ENCODE measurements at places on chromosomes 3 and 15.

GRCh38 chr15:76904461-76905012, 603 bp downstream of the SCAPER start:
- DNase-seq, result no peak

- no peak for DNase-seq
These were observed 185.8 kb upstream of the TTC14 start for GRCh38 chr3:180416111-180416594.

DNA sequence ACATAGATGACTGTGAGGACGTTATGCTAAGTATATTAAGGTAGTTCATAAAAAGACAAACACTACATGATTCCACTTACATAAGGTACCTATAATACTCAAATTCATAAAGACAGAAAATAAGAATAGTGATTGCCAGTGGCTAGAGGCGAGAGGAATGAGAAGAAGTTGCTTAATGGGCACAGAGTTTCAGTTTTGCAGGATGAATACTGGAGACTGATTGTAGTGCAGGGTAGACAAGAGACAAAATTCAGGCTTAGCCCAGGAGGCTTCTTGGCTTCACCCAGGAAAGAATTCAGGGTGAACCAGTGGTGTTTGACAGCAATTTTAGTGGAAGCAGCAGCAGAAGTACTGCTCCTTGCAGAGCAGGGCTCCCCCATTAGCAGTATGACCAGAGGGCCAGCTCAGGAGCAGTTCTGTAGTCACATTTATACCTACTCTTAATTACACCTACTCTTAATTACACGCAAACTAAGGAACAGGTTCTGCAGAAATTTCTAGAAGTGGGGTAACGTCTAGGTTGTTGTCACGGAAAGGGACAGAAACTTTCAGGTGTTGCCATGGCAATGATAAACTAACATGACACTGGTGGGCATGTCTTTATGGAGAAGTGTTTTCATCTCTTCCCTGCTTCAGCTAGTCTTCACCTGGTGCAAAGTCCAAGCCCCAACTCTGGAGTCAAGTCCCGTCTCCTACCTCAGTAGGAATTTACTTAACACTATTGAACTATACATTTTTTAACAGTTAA, 55.2 kb downstream of the TBL1XR1 start:
- DNase-seq, result no peak

- DNase-seq, result no peak
These were observed 181.8 kb downstream of the OXSM start for GRCh38 chr3:25971736-25972135.

DNA sequence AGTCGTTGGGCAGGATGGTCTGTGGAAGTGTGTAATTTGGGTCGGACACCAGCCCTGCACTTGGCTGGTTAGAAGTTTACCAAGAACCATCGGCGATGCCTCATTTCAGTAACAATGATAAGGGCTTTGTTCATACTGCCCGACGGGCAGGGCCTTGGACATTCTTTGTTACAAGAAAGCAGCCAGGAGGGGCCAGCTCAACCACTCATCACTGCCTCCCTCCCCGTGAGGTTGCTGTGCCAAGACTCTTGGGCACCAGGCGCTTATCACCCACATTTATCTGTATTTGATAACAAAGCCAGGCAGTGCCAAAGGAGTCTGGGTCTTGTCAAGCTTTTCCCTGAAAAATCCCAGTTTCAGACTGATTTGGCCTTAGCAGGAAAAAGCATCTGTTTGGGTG, 235.0 kb downstream of the ADAMTS17 start:
- no peak for DNase-seq

DNA sequence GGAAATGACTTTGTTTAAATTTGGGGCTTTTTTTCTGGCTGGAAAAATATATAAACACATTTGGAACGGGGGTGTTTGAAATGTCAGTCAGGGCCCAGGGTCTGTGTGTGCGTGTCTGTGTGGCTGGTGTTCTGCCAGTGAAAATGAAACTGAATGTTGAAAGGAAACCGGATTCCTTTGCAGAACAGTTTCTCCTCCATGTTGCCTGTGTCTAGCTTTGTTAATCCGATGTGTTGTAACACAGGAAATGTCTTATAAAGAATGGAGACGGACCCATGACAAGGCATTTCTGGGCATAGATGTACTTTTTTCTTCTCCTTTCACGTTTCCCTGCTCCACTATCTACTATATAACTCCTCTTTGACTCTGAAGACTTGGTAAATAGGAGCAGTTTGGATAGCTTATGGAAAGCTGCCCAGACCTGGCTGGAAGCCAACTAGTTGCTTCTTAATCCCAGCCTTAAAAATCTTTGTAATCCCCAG, 2.8 kb downstream of the SQOR start:
- no peak for DNase-seq

GRCh38 chr3:28718074-28718849, 369.6 kb upstream of the AZI2 start:
- DNase-seq, result no peak

DNA sequence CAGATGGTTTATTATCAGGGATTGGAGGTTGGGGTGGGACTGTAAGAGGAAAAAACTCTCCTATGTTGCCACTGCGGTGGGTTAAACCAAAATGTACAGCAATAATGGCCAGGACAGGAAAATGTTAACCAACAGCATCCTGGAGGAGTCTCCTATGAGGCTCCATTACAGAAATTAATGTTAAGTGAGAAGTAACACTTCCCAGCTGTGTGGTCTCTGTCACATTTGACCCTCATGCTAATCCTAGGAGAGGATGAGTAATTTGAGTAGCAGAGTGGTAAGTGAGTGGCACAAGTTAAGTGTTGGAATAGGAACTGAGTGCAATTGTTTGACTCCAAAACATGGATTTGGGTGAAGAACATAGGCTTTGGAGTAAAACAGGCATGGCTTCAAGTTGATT, 39.0 kb downstream of the ARHGEF3 start:
- no peak for DNase-seq

DNA sequence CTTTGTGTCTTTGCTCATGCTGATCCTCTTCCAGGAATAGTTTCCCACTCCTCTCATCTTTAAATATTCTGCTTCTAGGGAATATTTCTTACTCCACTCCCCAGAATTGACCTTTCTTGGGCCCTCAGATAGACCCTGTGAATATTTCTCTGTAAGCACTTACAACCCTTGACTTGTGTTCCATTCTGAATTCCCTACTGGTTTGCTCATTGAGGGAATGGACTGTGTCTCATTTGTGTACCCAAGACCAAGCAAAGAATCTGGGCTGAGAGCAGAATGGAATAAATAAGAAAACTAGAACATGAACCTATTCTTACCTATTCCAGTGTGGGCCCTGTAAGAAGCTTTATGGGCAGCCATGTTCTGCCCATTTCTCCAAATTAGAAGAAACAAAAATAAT, 72.7 kb upstream of the TSPAN3 start:
- DNase-seq, result no peak

- peak; percentile 48 for DNase-seq
These were observed 88.6 kb upstream of the ZNF280D start for GRCh38 chr15:56821721-56822425.

GRCh38 chr15:56528136-56528535, 63.2 kb upstream of the MNS1 start:
- DNase-seq, result no peak

DNA sequence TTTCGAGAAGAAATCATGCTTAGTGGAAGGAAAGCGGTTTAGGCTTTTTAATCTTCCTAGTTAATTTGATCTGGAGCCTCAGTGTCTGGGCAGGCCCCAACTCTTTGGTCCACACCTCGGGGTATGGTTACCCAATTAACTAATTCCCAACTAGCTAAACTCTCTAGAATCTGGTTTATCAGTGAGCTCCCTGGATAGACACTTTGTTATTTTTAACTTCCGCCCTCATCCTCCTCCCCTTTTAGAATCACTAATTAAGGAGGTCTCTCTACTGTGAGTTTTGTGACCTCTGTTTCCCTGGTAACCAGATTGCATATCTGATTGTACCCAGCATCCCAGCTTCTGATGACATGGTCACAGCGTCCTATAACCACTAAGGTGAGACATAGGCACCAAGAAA, 112.2 kb downstream of the RARB start:
- DNase-seq, result no peak

DNA sequence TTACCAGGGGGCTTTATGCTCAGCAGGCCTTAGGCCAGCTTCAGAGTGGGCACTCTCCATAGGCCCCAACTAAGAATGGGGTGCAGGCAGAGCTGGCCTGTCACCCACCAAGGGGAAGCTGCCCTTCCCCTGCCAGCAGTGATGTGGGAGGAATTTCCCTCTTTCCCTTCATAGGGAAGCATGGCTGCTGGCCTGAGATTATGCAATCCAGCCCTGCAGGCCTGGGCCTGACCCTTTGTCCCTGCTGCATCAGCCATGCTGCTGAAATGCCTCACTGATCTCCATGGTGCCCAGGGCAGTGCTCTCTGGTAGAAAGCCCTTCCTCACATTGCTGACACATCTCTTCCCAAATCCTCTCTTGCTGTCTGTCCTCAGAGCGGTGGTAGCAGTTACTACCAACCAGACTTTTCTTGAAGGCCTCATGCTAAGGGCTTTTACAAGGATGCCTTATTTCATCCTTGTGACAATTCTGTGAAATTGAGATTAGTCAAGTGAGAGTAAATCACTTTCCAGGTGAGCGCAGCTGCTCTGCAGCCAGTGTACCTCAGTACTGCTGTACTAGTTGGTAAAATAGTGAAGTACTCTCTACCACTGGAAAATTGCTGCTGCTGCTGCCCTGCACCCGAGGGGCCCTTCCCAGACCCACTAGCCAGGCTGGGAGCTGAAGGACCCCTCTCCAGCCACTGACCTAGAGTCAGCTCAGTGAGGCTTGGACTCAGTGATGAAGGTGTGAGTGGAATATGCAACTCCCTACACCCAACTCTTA, 33.8 kb downstream of the MRAS start:
- no peak for DNase-seq

GRCh38 chr15:92925454-92925853, 25.3 kb downstream of the CHD2 start:
- DNase-seq, result no peak

DNA sequence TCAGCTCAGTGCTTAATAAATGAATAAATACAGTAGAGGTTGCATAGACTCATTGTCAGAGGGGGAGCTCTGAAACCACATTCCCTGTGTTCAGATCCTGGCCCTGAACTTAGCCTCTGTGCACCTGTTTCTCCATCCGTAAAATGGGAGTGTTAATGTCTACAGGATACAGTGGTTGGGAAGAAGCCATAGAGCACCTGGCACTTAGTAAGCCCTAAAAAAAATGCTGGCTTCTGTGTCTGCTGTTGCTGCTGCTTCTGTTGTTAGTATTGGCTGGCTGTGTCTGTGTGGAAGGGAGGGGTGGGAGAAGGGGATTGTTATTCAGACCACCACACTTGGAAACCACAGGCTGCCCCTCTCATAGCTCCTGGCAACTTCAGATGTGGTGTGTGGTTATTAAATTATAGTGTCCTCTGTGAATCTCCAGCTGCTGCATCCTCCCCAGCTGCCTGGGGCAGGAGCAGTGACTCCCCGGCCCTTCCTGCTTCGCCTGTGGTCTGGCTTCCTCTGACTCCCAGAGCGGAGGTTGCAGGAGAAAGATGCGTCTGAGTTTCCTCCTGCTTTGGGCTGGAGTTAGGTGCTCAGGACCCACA, 31.0 kb downstream of the FGD5 start:
- no peak for DNase-seq

- DNase-seq, result no peak
These were observed 927 bp upstream of the FYTTD1 start for GRCh38 chr3:197748597-197749314.

DNA sequence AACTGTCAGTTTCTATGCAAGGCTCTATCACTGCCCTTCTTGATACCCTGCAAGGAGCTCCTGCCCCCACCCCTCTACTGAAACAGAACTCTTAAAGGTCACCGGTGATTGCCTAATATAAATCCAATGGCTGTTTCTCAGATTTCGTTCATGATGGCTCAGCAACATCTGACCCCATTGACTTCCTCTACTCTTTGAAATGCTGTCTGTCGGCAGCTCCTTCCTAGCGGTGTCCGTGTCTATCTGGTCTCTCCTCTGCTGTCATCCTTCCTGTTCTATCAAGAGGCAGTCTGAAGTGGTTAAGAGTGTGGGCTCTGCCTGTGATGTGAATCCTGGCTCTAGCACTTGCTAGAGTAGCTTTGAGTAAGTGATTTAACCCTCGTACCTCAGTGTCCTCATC, 5.5 kb downstream of the TMEM266 start:
- DNase-seq, result no peak

DNA sequence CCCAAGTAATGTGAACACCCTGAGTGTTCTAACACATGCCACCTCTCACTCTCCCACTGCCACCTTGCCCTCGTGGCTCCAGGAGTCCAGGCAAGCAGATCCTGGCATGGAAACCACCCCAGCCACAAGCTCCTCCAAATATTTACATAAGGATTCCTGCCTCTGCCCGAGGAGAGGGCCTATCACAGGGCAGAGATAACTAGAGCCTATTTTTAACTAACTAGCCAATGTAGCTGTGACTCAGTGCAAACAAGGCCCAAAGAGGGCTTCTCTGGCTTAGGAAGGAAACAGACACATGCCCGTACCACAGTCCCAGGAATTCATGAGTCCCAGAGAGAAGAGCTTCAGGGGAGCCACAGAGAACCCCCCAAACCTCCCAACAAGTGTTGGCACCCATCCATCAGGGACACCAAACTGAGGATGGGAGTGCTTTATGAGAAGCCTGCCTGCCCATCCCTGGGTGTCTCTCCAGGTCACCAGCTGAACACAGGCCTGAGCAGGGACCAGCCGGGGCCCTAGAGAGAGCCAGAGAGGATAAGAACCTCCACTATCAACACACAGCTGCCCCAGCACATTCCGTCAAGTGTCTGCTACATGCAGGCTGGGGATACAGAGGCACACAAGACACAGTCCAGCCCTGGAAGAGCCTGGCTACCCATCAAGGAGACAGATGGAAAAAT, 9.2 kb downstream of the FYCO1 start:
- no peak for DNase-seq

- no peak for DNase-seq
These were observed 2.8 kb downstream of the OCA2 start for GRCh38 chr15:28096411-28096669.

- no peak for DNase-seq
These were observed 55.5 kb downstream of the ITGB5 start for GRCh38 chr3:124831628-124832199.

GRCh38 chr15:48190932-48191573, 412 bp upstream of the CTXN2 start:
- peak; percentile 22 for DNase-seq

DNA sequence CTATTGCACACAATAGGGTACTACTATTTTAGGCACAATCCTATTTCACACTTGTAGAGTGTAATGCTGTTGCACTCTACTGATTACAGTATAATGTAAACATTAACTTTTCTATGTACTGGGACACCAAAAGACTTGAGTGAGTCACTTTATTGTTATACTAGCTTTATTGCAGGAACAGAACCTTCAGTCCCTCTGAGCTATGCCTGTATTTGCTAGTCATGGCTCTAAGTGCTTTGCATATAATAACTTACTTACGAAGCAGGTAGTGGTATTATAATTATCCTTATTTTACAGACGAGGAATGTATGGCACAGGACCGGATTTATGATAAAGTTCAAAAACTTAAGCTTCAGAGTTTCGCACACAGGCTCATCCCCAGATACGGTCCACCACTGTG, 106.6 kb upstream of the SLC6A6 start:
- DNase-seq, result no peak
